ENCODE measurements at places on chromosomes 1 and 21.

DNA sequence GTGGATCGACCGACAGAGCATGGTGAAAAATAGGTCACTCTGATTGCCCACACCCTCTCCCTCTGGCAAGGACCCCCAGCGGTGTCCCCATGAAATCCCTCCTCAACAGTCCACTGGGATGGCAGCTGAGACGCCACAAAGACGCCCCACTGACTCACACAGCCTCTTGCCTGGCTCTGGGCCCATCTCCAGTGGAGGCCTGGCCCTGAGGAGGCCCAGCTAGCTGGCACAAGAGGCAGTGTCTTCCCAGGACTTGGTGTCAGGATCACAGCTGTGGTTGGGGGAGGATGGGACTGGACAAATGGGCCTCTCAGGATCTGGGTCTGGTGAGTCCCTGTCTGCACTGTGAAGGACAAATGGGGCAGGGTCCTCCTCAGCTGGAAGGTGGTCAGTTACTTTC is 4.6 kb downstream of the ALX3 start:
- DNase-seq = no peak

DNA sequence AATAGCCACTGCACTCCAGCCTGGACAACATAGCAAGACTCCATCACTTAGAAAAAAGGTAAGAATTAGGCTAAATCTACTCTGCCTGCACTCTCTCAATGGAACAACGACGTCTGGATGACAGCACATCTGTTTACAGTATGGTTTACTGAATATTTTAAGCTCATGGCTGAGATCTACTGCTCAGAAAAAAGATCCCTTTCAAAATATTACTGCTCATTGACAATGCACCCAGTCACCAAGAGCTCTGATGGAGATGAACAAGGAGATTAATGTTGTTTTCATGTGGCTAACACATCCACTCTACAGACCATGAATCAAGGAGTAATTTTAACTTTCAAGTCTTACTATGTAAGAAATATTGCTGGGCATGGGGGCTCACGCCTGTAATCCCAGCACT is 58.0 kb downstream of the SLC27A3 start:
- DNase-seq = no peak

DNA sequence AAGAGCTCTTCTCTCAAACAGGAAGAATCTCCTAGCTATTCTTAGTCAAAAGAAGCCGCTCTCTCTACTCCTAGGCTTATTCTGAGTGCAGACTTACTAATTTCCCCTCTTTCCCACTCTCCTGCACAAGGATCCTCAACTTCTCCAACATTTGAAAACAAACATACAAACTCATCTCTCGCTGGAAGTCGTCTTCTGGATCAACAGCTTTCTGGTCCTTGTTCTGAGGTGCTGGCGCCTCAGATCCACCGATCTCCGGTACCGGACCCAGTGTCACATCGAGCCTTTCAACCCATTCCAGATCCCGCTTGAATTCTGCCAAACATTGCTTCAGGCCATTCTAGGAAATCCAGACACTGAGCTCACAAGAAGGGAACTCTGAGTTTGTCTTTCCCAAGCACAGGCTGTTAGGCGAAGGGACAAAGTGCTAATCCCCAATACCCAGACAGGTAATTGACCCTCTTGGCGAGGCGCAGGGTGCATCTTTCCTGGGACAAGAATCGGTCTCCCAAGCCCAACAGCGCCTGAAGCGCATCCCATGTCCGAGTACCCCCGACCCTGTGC is 696 bp downstream of the EBNA1BP2 start:
- DNase-seq = no peak

DNA sequence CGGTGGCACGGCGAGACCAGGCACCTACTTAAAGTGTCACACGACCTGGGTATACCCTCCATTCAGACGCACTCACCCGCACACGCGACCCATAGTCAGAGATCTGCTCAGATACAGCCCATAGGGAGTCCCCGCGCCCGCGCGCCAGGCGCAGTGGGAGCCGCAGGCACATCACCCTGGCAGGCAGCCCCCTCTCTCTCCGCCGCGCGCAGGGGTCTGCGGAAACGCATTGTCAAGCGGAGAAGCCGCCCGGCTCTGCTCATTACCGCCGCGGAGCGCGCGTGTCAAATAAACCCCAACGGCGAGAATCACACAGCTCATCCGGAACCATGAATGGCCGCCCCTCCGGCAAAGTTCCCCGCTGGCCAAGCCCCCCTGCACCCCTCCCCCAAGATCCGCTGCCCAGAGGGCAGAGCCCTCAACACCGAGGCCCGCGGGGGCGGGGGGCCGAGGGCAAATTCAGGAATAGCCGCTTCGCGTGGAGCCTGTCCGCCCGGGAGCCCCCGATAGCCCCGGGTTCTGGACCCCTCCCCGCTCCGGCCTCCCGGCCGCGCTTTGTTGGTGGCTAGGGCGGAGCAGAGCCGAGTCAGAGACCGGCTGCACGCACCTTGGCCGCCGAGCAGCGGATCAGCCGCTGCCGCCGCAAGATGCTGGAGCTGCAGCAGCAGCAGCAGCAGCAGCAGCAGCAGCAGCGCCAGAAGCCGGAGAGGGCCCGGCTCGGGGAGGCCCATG is 522 bp downstream of the LRP8 start:
- peak; percentile 34 for DNase-seq

DNA sequence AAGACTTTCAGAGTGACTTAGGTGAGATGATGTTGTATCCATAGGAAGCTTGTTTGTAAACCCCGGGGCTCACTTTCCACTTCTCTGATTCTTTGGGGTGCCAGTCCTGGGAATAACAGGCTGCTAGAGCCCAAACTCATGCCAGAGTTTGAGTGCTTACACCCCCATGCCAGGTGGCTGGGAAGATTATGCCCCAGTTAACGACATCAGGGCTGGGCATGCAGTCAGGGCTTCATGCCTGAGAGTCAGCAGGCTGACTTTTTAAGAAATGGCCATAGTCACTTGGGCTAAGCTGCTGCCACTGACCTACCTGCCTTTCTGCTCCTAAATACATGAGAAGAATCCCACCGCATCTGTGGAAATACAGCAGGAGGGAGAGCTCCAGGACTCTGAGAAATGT is 425.6 kb upstream of the VAMP3 start:
- no peak for DNase-seq

GRCh38 chr1:246404078-246404477 is 103.0 kb downstream of the SMYD3 start:
- DNase-seq = no peak

GRCh38 chr1:41277371-41277975 is 35.4 kb upstream of the SCMH1 start:
- DNase-seq = no peak

DNA sequence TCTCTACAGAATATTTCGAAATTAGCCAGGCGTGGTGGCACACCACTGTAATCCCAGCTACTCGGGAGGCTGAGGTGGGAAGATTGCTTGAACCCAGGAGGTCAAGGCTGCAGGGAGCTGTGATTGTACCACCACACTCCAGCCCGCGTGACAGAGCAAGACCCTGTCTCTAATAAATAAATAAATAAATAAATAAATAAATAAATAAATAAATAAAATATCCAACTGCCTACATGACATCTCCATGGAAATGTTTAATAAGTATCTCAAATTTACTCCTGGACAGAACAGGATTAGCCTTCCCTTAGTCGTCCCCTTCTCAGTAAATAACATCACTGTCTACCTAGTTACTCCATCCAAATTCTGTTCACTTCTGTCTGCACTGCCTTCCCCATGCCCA is 29.0 kb upstream of the KCNN3 start:
- no peak for DNase-seq

DNA sequence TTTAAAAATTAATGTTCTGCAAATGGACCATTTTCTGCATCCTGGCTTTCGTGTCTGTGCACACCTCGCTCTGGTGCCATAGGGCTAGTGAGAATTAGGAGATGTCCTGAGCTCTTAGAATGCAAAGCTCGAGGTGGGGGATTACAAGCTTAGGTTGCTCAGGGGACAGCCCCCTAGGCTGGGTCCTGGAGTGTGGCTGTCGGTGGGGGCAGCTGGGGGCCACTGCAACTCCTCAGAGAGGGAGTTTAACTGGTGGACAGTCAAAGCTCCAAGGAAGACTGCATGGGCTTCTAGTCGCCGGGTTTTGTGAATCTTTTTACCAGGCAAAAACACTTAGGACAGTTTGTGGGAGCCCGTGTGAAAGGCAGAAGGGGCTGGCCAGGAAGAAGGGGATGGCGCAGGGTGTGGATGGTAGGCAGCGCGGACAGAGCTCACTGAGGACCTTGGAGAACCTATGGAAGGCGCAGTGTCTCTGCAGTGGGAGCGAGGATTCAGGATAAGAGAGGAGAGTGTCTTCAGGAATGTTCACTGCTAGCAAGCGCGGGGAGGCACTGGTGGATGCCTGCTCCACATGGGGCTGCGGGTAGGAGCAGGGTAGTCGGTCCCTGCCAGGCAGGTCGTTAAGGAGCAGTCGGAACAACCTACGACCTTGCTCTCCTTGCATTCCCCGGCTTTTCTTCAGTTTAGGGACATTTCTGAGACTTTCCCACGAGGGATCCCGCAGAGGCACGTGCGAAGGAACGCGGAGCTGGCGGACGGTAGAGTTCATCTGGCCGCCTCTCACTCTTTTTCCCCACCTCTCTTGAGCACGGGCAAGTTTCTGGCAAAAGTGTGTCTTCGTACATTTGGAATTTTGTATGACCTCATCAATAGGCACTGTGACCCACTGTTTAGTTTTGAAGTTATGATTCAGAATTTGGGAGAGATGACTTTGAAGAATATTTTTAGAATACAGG is 12.9 kb upstream of the KCNE1 start:
- no peak for DNase-seq

DNA sequence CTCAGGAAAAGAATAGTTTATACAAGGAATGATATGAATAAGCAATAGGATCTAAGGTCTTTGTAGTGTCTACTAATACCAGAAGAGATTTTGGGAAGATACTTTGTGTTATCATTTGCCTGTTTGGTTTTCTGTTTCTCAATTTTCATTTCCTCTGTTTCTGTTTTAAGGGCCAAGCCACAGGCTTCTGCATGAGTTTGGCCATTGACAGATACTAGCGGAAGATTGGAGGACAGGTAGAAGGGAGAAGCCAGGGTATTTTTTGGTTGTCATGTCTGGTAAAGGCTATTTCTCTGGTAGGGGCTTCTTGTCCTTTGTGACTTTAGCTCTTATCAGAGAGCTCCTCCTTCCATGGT is 51.4 kb downstream of the HS2ST1 start:
- DNase-seq = no peak

- DNase-seq = no peak
These were observed 380 bp downstream of the COL18A1 start for GRCh38 chr21:45405271-45405818.

GRCh38 chr1:27634177-27634984 is 604 bp downstream of the FGR start:
- DNase-seq = peak; percentile 36

DNA sequence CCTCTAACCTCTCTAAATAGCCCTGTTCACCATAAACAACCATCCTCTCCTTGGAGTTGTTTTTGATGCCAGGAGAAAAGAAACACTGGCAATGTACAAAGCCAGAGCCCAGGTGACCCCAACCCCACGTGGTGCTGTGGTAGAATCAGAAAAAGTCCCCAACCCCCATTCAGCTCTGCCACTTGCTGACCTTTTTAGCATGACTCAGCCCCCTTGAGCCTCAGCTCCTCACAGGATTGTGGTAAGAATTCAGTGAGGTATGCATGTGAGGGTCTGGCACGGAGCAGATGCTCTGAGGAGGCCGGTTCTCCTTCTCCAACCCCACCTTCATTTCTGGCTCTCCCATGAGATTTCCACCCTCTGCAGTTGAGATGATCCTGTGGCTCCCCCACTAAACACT is 11.1 kb upstream of the CHI3L1 start:
- no peak for DNase-seq

DNA sequence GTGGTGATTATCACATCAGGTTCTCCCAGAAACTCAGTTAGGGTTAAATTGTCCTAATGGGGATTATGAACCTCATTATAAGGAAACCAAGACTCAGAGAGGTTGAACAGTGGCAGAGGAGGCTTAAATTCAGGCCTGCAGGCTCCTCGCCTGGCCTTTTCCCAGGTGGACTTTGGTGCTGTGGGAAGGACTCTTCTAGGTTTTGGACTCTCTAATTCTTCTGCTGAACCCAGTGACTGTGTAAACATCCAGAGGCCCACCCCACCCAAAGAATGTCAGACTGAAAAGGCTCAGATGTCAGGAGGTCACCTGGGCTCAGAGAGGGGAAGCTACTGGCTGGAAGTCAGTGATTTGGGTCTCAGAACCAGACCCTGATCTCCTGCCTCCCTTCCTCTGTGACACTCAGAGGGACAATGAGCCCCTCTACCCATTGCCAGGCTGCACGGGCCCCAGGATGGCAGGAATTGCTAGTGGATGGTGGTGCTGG is 2.5 kb downstream of the ZNF362 start:
- no peak for DNase-seq

DNA sequence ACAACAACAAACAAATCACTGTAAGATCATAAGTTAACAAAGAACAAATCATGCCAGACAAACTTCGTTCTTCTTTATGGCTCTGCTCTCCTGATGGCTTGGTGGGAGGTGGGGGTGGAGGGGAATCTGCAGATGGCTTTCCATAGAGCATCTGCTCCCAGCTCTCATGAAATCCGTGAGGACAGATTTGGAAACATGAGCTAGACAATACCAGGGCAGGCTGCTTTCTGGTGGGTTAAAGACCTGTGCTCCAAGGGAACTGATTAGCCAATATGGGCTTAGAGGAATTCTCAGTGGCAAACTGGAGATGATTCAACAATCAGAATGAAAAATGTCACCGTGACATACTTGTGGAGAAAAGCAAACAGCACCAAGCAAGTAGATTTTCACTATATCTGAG is 69.4 kb upstream of the TLR5 start:
- DNase-seq = no peak

DNA sequence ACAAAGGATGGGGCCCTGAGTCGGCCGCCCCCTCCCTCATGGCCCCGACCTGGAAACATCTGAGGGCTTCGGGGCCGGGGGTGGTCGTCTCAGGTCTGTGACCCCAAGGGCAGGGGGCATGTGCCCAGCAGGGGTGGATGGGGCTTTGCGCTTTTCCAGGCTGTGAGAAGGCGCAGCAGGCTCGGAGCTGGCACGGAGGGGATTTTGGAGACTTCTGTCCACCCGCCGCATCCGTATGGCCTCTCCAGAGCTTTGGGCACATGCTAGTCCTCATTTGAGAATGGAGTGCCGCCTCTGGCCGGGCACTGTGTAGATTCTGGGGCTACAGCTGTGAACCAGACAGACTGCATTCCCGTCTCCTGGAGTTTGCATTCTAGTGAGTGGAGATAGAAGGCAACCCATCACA is 66.1 kb upstream of the WNT4 start:
- DNase-seq = no peak

DNA sequence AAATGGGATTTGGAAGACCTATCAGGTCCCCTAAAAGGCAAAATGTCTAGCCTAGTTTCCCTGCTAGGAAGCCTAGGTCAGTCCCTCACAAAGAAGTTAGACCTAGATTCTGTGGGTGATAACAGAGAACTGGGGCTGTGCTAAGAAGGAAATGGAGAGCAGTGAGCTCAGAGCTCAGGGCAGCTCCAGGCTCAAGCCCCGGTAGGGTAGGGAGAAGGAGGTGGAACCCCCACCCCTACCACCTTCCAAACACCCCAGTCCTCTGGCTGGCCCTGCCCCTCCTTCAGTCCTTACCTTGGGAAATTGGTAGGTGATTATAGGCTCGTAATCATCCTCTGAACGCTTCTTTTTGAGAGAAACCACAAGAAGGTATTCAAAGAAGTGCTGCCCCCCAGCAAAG is 1.1 kb downstream of the DENND2D start:
- DNase-seq = no peak

All from activated T-helper 1 cell treated with anti-CD3 and anti-CD28 coated beads, Interleukin-2, amount 50 U/mL, for 16 hours (primary cell).